ENCODE measurements at places on chromosomes 5 and 9. TPM values are rescaled to one million over a fixed set of nuclear protein-coding genes. Genes with fewer than 3 reads are reported as not detected.

The CDKN2B-AS1 gene
- 1.1 TPM for total RNA-seq

The WDR31 gene
- 1.4 TPM for total RNA-seq

The GLDC gene
- 18.4 TPM for total RNA-seq

The PCDHGA2 gene
- total RNA-seq, result 0.08 TPM

The ESM1 gene
- 2.6 TPM for total RNA-seq

DNA sequence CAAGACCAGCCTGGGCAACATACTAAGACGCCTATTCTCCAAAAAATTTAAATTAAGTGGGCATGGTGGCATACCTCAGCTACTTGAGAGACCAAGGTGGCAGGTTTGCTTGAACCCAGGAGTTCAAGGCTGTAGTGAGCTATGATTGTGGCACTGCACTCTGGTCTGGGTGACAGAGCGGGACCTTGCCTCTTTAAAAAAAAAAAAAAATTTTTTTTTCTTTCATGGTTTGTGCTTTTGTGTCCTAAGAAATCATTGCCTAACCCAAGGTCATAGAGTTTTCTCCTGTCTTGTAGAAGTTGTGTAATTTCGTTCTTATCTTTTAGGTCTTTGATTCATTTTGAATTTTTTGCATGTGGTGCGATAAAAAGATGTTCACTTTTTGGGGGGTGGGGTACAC is 12.3 kb downstream of the GPBP1 start:
- no peaks in the 10 kb centered on the region for H3K36me3 ChIP-seq
- H3K27me3 ChIP-seq, result no peaks in the 10 kb centered on the region
- no peak overlapping the region for H3K27ac ChIP-seq

DNA sequence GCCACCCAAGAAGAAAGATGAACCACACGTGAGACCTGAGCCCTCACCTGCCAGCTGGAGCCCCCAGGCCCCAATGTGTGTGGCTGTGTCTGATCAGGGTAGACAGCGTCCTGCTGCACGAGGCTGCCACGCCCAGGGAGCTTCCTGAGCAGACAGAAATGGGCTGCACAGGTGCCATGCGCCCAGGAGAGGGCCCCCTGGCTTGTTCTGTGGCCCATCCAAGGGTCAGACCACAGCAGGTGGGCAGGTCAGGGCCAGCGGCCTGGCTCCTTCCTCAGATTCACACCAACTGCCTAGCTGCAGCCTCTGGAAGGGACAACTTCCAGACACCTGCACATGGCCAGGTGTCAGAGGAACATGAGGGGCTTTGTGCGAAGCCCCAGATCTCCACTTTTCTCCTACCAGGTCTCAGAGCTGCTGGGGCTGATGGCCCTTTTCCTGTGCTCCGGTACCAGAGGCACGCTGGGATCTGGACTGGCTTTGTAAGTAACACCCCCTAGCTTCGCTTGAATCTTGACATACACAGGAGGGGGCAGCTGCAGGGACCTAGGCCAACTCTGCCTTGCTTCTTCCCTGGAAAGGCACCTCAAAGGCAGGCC is 10.8 kb downstream of the SARDH start:
- H3K27me3 ChIP-seq, result no peaks in the 10 kb centered on the region
- peak; percentile 13 for DNase-seq
- no peaks in the 10 kb centered on the region for H3K36me3 ChIP-seq
- no peak overlapping the region for H3K27ac ChIP-seq
- H3K4me3 ChIP-seq, result no peak overlapping the region
- H3K4me1 ChIP-seq, result no peaks in the 10 kb centered on the region

GRCh38 chr5:179288101-179288808 is 57.0 kb downstream of the ADAMTS2 start:
- no peak for DNase-seq
- no peaks in the 10 kb centered on the region for H3K36me3 ChIP-seq
- no peak overlapping the region for H3K4me3 ChIP-seq
- no peaks in the 10 kb centered on the region for H3K27me3 ChIP-seq
- no peak overlapping the region for H3K27ac ChIP-seq
- H3K4me1 ChIP-seq, result no peaks in the 10 kb centered on the region

DNA sequence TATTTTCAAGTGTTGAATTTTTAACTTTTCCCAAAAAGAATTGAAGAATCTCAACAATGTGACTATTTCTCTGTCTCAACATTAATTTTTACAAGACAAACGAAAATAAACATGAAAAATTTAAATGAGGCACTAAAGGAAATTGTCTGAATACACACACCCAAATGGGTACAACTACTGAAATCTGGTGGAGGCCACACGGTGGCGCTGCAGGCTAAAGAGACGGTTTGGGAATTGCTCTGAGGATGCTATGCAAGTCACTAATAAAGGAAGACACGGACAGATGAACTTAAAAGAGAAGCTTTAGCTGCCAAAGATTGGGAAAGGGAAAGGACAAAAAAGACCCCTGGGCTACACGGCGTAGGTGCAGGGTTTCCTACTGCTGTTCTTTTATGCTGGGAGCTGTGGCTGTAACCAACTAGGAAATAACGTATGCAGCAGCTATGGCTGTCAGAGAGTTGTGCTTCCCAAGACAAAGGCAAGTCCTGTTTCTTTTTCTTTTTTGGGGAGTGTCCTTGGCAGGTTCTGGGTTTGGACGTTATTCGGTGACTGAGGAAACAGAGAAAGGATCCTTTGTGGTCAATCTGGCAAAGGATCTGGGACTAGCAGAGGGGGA is at the start of gene PCDHB10:
TSS of gene PCDHB10 (plus strand) at position 244 of the 616 bp plus-strand sequence. CDS start at position 444, 200 bp downstream.
- H3K4me3 ChIP-seq, result no peak within 1 kb of the TSS
- no peaks in the 10 kb centered on the region for H3K27me3 ChIP-seq
- DNase-seq, result peak; percentile 28
- H3K36me3 ChIP-seq, result no peaks in the 10 kb centered on the region
- H3K4me1 ChIP-seq, result no peaks in the 10 kb centered on the region

GRCh38 chr5:1167361-1167727 is 34.1 kb upstream of the SLC6A19 start:
- H3K27me3 ChIP-seq, result no peaks in the 10 kb centered on the region
- H3K36me3 ChIP-seq, result no peaks in the 10 kb centered on the region
- no peak overlapping the region for H3K27ac ChIP-seq
- H3K4me3 ChIP-seq, result no peak overlapping the region

GRCh38 chr5:135723491-135723890 is 111.0 kb upstream of the SLC25A48 start:
- H3K27me3 ChIP-seq, result no peaks in the 10 kb centered on the region
- no peaks in the 10 kb centered on the region for H3K36me3 ChIP-seq
- H3K4me1 ChIP-seq, result peaks cover 22% of the 10 kb centered on the region
- no peak overlapping the region for H3K4me3 ChIP-seq
- DNase-seq, result no peak

DNA sequence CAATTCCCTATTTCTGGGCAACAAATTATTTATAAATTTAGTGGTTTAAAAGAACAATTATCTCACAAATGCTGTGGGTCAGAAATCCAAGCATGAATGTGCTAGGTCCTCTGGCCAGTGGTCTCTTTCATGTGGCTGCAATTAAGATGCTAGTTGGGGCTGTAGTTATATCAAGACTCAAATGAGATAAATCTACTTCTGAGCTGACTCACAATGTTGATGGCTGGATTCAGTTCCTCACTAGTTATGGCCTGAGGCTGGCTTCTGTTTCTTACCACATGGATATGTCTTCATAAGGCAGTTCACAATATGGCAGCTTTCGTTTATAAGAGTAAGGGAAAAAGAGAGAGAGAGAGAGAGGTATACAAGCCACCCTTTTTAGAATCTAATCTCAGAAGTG is 717.0 kb downstream of the PRELID2 start:
- H3K27ac ChIP-seq, result no peak overlapping the region
- DNase-seq, result no peak
- no peaks in the 10 kb centered on the region for H3K4me1 ChIP-seq

- no peaks in the 10 kb centered on the region for H3K27me3 ChIP-seq
- no peaks in the 10 kb centered on the region for H3K36me3 ChIP-seq
- H3K4me3 ChIP-seq, result no peak overlapping the region
- DNase-seq, result no peak
- H3K4me1 ChIP-seq, result peaks cover 7% of the 10 kb centered on the region
- H3K27ac ChIP-seq, result peak overlapping the region; percentile 5
Observed at GRCh38 chr5:9712911-9713310, 82.8 kb upstream of the TAS2R1 start.

DNA sequence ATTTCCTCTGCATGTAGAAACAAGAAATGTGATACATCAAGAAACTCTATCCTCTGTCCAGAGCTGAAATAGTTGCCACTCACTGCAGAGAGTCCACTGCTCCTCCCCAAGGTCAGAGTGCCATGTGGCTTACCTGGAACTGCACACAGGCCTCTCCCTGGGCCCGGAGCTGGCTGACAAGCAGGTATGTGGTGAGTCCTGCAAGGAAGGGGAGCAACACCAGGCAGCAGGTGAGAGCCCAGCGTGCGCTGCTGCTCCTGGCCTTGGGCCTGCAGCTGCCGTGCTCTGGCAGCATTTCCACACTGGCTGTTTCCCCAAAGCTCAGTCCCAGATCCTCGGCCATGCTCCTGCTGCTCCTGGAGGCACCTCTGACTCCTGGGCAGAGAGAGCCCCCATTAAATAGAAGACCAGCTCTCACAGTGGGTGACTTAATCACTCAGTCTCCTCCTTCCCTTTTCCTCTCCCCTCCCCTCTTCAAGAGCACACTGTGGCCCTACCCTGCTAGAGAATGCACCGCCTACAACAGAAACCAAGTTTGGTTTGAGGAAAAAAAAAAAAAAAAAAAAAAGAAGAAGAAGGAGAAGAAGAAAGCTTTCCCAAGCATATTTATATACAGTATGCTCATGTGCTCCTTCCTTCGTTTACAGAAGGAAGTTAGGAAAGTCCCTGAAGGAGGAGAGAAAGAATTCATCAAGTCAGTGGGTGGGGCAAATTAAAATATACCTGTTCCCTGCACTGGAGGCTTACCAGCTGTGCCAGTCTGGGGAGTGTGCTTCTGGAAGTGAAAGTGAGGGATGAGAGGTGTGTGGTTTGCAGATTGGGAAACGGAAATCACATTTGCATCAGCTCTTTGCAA is at the start of gene TNFSF15:
TSS of gene TNFSF15 (minus strand) at position 370 of the 856 bp plus-strand sequence. CDS start at position 343, 27 bp downstream.
- no peaks in the 10 kb centered on the region for H3K36me3 ChIP-seq
- peak; percentile 74 for DNase-seq
- peak within 1 kb of the TSS; percentile 13 for H3K4me3 ChIP-seq
- H3K4me1 ChIP-seq, result peaks cover 39% of the 10 kb centered on the region

GRCh38 chr9:121686930-121687541 is 35.6 kb downstream of the DAB2IP start:
- H3K27ac ChIP-seq, result no peak overlapping the region
- DNase-seq, result peak; percentile 83
- no peaks in the 10 kb centered on the region for H3K36me3 ChIP-seq
- no peaks in the 10 kb centered on the region for H3K27me3 ChIP-seq

DNA sequence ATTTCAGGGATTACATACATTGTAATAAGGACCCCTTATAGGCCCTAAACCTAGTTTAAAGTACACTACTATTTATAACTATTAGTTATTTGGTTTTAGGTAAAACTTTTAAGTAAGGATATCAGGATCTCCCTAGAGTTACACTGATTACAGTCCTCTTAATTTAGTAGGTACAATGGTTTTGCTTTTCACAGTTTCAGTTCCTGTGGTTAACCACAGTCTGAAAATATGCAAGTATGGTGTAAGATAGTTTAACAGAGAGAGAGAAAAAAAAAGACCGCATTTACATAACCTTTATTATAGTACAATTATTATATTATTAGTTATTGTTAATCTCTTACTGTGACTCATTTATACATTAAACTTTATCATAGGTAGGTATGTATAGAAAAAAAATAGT is 725.3 kb upstream of the PTPRD start:
- DNase-seq, result no peak
- no peaks in the 10 kb centered on the region for H3K27me3 ChIP-seq
- H3K36me3 ChIP-seq, result no peaks in the 10 kb centered on the region
- H3K27ac ChIP-seq, result no peak overlapping the region
